ENCODE measurements at places on chromosomes 1 and 21. TPM values are rescaled to one million over a fixed set of nuclear protein-coding genes. Genes with fewer than 3 reads are reported as not detected.
A peak's percentile ranks its signal among the peaks of the same experiment; 100 is the strongest.

Gene UTP11
- 44.7 TPM for total RNA-seq

Gene KRTAP21-2
- total RNA-seq, result not detected

Gene ZNF593OS
- not detected for total RNA-seq

Gene CADM3
- 4.0 TPM for total RNA-seq

DNA sequence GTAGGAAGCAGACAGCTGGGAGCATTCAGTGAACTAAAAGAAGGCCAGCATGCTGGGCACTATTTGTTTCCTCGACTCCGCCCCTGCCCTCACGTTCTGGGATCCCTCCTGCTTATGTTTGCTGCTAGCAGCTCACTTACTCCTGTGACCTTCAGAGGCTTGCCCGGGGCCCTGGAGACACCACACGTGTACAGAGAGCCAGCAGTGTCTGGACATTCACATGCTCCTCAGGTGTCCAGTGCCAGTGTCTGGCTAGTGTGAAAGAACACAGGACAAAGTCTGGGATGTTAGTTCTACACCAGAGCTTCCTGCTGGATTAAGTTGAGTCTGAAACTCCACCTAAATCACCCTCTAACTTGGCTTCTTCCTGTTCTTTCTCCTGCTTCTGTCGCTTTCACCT, 108.1 kb downstream of the OMA1 start:
- H3K27ac ChIP-seq, result no peak overlapping the region
- H3K36me3 ChIP-seq, result no peaks in the 10 kb centered on the region
- H3K4me3 ChIP-seq, result no peak overlapping the region
- no peaks in the 10 kb centered on the region for H3K27me3 ChIP-seq
- H3K4me1 ChIP-seq, result no peaks in the 10 kb centered on the region

GRCh38 chr1:10835822-10836421, 39.5 kb upstream of the CASZ1 start:
- H3K4me1 ChIP-seq, result peaks cover 5% of the 10 kb centered on the region
- DNase-seq, result peak; percentile 83
- H3K27ac ChIP-seq, result no peak overlapping the region
- H3K27me3 ChIP-seq, result peaks cover 5% of the 10 kb centered on the region

DNA sequence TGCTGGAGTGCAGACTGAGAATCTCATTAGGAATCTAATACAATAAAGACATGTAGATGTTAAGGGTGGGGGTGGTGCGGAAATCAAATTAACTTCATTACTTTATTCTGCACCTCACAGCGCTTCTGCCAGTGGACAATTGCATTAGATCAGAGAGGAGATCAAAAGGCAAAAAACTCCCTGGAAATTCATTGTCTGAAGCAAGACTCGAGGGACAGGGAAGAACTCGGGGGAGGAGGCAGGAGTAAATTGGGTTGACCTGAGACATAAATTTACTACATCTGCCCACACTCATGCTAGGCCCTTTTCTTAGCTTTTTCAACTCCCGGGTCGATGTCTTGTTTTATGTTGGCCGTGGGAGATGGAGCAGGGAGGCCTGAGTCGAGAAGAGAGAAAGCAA, 315.4 kb downstream of the SPATA17 start:
- H3K27me3 ChIP-seq, result no peaks in the 10 kb centered on the region
- H3K27ac ChIP-seq, result no peak overlapping the region
- no peaks in the 10 kb centered on the region for H3K4me1 ChIP-seq
- no peak overlapping the region for H3K4me3 ChIP-seq

GRCh38 chr1:178724376-178724727, 692 bp upstream of the RALGPS2 start:
- H3K4me3 ChIP-seq, result peak overlapping the region; percentile 93
- no peaks in the 10 kb centered on the region for H3K36me3 ChIP-seq
- DNase-seq, result no peak
- peak overlapping the region; percentile 55 for H3K27ac ChIP-seq

GRCh38 chr21:45763074-45763473, 119.5 kb downstream of the PCBP3 start:
- no peak overlapping the region for H3K27ac ChIP-seq
- H3K36me3 ChIP-seq, result no peaks in the 10 kb centered on the region
- peaks cover 3% of the 10 kb centered on the region for H3K27me3 ChIP-seq
- H3K4me1 ChIP-seq, result no peaks in the 10 kb centered on the region
- H3K4me3 ChIP-seq, result no peak overlapping the region
- no peak for DNase-seq

GRCh38 chr1:226029093-226029496, 30.0 kb upstream of the SDE2 start:
- H3K36me3 ChIP-seq, result no peaks in the 10 kb centered on the region

Gene GUCA2B
- not detected for total RNA-seq

Gene TRABD2B
- 1.0 TPM for total RNA-seq

DNA sequence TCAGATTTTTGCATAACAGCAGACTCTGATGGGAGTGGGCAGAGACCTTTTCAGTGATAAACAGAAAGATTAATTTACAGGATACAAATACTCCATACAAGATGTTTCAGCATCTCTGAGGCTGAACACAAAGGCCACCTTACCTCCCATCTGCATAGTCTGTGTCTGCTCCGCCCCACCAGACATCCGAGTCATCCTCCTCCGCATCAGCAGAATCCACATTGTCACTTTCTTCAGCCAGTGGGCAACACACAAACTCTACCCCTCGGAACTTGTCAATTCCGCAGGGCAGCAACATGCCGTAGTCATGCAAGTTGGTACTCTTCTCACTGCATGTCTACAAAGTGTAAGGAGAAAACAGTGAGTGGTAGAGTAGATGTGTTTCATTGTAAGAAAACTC, 119.7 kb downstream of the APP start:
- no peak for DNase-seq
- no peak overlapping the region for H3K4me3 ChIP-seq
- peak overlapping the region; percentile 2 for H3K27ac ChIP-seq
- H3K36me3 ChIP-seq, result peaks cover 45% of the 10 kb centered on the region

DNA sequence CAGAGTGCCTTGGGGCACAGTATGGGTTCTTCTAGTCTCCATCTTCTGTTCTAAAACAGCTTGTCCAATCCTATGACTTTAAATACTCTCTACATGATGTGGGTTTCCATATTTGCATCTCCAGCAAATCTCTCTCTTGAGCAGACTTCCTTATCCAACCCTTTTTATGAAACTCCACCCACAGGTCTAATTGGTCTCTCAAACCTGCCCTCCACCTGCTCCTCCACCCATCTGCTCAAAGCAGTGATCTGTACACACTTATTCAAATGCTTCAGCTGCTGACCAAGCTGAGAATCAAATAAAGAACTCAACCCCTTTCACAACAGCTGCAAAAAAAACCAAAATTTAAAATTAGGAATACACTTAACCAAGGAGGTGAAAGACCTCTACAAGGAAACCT, 11.5 kb downstream of the MCOLN2 start:
- no peak overlapping the region for H3K4me3 ChIP-seq
- peaks cover 2% of the 10 kb centered on the region for H3K27me3 ChIP-seq
- H3K36me3 ChIP-seq, result no peaks in the 10 kb centered on the region
- peaks cover 13% of the 10 kb centered on the region for H3K4me1 ChIP-seq
- H3K27ac ChIP-seq, result no peak overlapping the region

Gene ADAR
- total RNA-seq, result 156 TPM

Measured in endothelial cell (in vitro differentiated cells).